Activated effector memory CD4-positive, alpha-beta T cell treated with Interleukin-2 at 50 U/mL for 16 hours (primary cell): ENCODE measurements at places on chromosomes 12 and 14.

- no peak for DNase-seq
Measured at GRCh38 chr14:91732859-91733477, 1.1 kb upstream of the CATSPERB start.

DNA sequence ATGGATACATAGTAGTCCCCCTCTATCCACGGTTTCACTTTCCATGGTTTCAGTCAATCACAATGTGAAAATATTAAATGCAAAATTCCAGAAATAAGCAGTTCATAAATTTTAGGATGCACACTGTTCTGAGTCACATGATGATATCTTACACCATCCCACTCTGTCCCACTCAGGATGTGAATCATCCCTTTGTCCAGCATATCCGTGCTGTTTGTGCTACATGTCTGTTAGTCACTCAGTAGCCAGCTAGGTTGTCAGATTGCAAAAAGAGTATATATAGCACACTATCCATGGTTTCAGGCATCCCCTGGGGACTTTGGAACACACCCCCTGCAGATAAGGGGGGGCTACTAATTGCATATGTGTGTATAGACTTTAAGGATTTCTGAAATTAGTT is 8.1 kb upstream of the NAA30 start:
- DNase-seq: no peak

DNA sequence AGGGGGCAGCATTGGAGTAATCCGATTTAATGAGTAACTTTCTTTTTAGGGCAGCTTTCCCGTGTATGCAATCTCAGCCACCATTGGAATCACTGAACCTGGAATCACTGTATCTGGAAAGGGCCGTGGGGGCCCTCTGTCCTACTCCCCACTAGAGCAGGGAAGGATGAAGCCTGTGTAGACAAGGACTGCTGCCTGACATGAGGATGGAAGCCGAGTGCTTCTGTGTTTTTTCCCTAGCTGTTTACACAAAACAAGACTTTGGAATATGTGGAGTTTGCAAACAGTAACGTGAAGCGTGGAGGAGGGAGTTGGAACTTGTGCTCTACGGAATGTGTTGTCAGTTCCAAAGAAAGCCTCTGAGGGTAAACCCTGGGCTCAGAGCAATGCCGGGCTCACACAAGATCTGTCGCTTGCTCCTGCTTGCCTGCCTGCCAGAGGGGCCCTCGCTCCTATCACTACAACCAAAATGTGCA is 32.4 kb upstream of the HDAC7 start:
- no peak for DNase-seq

DNA sequence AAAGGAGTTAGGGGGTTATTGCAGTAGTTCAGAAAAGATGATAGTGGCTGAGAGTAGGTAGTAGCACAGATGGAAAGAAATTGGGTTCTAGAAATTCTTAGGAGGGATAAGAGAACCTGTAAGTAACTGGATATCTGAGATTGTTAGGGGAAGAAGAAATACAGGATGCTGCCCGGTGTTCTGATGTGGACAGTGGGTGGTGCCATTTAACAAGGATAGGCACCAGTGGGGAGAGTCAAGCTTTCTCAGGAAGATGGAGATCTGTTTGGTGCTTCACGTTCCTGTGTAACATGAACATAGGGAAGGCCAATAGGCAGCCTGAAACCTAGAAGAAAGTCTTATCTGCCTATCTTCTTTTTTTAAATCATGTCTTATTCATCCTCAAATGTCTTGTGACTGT is 245.9 kb downstream of the NPAS3 start:
- DNase-seq: no peak

- peak; percentile 21 for DNase-seq
Measured at GRCh38 chr12:93573552-93574223, 1.2 kb downstream of the SOCS2 start.

- no peak for DNase-seq
Measured at GRCh38 chr14:51730098-51730497, 78.4 kb downstream of the FRMD6 start.

DNA sequence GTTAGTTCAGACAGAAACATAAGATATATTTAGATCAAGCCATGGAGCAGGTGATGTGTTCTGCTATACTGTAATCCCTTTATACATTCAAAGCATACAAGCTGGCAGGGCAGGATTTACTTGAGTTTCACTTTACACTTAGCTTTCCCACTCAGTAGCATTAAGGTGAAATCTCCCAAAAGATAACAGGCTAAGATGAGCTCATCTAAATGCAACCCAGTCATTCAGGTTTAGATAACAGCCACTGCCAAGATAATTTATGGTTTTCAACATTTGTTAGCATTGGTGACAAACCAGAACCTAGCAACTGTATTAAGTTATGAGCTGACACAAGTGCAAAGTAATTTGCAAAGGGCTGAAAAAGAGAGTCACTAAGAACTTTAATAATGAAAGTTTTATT is 925.1 kb upstream of the ATXN7L3B start:
- no peak for DNase-seq

DNA sequence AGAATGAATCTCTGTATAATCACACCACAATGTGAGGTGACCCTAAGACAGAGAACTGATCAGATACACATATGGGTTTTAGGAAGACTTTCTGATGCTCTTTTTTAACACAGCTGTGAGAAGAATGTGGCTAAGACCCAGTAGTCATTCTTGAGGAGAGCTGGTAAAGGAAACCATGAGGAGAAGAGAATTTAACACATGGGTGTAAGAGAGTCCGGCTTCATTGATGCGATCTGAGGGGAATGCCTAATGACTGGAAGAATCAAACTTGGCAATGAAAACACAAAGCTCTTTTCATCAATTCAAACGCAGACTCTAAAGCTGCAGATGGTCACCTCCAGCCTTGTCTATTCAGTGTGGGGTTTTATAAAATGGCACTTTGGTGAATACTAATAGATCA is 79.3 kb downstream of the FOXA1 start:
- DNase-seq: no peak

- DNase-seq: no peak
Measured at GRCh38 chr12:53103860-53104305, 597 bp downstream of the SOAT2 start.

DNA sequence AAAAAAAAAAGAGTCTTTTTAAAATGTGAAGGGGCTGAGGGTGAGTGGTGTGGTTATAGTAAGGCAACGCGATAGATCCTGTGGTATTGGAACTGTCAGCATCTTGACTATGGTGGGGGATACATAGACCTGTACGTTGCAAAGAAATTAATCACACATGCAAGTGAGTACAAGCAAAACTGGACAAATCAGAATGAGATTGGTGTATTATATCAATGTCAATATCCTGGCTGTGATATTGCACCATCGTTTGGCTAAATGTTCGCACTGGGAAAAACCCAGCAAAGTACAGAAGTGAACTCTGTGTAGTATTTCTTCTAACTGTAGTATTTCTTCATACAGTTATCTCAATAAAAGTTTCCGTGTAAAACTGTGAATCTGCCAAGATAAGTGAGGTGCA is 67.9 kb downstream of the GCH1 start:
- DNase-seq: no peak

- no peak for DNase-seq
Measured at GRCh38 chr12:30661210-30661609, 34.5 kb downstream of the IPO8 start.

DNA sequence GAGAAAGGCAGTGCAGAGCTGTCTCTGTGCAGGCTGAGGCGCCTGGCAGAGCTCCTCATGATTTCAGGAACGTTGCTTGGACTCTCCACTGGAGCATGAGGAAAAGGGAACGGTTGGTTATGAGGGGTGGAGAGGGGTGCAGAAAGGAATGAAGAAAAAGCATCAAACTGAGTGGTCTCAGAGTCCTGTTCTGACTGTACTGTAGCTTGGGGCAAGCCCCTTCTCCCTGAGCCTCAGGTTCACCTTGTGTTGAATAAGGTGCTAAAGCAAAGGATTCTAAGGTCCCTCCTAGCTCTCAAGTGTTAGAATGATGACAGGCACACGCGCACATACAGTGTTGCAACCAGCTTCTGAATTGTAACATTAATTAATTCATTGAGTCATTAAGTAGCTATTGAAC is 125.2 kb upstream of the PARP11 start:
- DNase-seq: no peak

DNA sequence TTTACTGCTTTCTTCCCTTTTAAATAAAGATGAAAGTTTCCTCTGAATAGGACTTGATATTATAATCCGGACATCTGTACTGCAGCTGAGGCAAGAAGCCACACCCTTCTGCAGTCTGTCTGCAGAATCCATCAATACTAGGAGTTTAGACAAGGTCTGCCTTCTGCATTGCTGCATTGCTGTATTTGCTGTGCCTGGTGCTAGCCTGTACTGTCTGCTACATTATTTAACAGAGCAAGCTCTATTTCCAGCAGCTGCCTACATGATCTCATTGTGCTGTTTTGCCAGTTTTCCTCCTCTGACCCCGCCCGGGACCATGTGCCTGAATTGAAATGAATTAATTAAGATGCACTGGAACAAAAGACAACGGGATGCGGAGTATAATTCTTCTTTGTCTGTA is 1.7 kb downstream of the TUBA1A start:
- DNase-seq: no peak

DNA sequence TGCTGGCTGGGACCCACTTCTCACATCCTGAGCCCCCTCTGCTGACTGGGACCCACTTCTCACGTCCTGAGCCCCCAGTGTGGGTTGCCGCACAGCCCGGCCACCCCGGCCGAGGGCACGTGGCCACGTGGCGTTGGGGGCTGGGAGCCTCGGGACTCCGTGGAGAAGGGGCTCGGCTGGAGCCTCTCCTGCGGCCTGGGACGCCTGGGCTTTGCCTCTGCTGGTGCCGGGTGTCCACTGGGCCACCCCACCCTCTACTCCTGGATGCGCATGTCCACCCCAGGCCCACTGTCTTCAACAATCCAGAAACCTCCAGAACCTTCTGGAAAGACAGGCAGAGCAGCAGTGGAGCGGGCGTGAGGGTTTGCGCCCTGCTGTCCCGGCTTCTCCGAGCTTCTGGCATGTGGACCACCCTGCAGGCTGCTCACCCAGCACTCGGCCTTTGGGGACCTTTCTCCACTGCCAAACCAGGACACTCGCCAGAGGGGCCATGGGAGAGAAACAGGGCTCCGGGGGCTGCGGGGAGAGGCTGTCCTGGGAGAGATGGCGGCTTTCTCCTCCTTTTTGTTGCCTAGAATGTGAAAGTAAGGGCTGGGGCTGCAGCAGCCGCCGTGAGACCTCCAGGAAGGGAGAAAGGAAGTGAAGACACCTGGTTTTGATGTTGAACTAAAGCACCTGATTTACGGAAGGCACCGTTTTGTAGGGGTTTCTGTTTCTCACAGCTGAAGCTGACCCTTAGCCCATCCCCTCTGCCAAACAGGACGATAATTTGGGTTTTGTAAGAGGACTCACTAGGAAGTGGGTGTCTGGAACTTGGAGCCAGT is 30.0 kb downstream of the NOC4L start:
- no peak for DNase-seq

- DNase-seq: peak; percentile 71
Measured at GRCh38 chr14:91246051-91246852, 1.7 kb upstream of the GPR68 start.

- DNase-seq: no peak
Measured at GRCh38 chr14:105128059-105128458, 40.5 kb downstream of the JAG2 start.

DNA sequence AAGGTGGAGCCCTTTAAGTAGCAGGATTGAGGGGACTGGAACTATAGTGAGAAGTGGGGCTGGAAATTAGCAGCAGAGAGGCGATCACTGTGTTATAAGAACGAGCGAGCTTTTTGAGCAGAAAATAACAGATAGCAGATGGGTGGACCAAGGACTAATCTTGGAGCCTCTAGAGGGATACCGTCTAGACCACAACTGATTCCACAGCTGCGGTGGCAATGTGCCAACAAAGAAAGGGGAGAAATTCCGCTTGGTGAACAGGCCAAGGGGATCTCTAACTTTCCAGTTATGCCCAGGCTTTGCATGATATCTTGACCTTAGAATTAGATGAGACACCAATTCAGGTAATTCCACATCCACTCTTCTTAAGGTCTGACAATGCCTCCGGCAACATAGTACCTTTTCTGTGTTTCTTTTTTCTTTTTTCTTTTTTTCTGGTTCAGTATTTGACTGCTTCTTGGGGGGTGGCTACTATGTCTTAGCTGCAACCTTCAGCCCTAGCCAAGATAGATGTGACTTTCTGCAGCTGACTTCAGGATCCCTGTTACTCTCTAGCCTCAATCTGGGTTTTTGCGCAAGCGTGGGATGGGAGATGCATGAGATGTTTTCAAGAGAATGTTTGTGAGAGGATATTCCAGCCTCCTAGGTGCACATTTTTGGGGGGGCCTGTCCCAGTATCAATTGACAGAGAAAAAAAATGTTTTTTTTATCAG is 143.4 kb upstream of the CPSF6 start:
- no peak for DNase-seq

GRCh38 chr14:43161477-43161876 is 1345.6 kb downstream of the FSCB start:
- DNase-seq: no peak

DNA sequence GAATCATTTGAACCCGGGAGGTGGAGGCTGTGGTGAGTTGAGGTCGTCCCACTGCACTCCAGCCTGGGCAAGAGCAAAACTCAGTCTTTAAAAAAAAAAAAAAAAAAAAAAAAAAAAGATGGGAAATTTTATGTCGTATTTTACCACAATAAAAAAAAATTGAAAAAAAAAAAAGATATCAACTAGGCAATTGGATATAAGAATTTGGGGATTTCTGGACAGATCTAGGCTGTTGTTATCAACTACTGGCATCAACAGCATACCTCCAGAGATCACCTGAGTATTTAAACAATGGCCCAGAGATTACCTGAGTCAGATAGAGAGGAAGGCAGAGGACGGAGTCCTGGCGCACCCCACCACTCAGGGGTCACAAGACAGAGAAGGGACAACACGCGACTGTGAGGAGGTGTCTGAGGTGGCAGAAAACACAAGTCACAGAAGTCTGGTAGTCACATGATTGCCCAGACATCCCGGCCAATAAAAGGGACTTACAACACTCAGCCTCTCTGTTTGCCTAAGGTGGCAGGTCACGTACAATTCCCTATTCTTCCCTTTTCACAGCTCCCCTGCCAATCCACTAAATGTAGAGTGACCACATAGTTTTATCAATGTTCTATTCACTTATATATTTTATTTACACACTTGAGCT is 1.8 kb downstream of the SPRING1 start:
- DNase-seq: no peak

DNA sequence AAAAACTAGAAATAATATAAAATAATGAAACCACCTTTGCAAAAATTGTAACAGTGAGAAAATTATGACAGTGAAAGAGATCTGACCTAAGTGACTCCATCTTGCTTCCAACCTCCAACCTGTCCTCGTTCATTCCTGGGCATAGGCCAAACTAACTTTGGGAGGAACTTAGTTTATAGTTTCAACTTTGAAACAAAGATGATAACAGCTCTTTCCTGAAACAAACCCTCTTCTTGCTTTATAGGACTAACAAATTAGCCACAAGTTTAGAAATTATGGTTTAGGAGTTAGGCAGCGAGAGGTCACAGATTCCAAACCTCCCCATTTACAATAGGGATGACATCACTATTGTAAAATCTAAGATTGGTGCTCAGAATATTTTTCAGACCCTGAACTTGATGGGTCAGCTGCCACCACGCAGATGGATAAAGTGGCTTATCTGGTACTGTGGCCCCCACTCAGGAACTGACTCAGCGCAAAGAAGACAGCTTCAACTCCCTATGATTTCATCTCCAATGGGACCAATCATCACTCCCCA is 32.8 kb upstream of the OR10AD1 start:
- no peak for DNase-seq
